ENCODE measurements at places on chromosomes 7 and 10.

DNA sequence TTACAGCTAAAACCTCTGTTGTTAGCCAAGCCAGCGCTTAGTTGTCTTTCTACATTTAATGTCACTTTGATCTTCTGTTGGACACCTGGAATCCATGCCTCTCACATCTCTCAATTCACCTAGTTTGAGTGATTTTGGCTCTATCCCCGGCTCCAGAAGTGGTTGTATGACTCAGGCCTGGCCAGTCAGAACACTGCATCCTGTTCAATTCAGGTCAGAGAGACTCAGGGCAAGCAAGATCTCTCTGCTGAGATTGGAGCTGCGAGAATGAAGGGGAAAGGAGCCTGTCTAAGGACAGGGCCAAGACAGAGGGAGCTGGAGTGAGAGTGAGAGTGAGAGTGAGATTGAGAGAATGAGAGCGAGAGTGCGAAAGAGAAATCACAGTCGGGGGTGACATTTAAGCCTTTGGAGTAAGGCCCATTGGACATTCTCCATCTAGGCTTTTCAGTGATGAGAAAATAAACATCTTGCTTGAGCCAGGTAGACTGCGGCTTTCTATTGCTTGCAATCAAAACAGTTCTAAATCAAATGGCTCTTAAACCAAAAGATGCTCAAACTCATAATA, 83.3 kb upstream of the DYNC1I1 start:
- no peak for DNase-seq

DNA sequence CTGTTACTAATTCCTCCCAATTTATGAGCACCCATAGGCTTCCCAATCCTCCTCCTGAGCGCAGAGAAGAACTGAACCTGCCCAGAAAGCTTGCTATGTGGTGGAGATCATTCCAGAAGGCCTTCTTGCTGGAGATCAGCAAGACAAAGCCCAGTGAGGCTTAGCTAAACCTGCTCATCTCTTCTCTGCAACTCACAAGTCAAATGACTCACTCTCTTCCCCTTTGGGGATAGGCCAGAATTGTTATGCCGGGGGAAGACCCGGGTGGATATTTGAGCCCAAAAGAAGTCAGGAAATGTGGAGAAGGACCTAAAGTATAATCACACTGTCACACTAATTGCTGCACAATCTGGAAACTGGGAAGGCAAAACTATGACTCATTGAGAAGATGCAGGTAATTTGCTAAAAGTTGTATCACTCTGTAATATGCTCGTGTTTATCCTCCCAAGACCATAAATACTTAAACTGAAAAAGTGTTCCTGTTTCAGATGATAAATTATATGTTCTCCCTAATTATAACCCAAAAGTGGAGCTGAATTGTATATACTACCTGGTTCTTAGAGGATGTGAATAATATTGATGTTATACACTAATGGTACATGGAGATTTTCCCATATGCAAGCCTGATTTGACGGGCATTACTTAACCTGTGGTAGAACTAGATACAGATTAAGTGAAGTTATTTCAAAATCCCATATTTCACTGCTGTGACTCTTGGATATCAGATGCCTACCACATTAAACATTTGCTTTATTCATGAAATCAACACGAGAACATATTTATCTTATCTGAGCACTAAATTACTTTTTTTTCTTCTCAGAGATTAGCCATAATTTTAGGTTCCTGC, 6.4 kb downstream of the NEBL start:
- no peak for DNase-seq

DNA sequence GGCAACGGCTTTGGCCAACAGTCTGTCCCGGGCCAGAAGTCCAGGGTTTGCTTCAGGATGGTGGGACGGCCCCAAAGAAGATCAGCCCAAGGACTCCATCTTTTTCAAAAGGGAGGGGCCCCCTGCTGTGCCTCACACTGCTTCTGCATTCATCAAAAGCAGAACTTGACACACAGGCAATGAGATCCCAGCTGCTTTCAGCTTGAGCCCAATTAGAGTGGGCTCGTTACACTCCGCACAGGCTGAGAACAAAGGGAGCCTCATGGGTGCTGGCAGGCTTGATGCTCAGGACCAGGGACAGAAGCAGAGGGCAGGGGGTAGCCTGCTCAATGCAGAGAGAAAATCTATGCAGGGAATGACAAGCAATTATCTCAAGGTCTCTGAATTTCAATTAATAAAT, 45.5 kb downstream of the VOPP1 start:
- DNase-seq = no peak

- no peak for DNase-seq
These were observed 71.5 kb upstream of the LRRC4 start for GRCh38 chr7:128102490-128103291.

DNA sequence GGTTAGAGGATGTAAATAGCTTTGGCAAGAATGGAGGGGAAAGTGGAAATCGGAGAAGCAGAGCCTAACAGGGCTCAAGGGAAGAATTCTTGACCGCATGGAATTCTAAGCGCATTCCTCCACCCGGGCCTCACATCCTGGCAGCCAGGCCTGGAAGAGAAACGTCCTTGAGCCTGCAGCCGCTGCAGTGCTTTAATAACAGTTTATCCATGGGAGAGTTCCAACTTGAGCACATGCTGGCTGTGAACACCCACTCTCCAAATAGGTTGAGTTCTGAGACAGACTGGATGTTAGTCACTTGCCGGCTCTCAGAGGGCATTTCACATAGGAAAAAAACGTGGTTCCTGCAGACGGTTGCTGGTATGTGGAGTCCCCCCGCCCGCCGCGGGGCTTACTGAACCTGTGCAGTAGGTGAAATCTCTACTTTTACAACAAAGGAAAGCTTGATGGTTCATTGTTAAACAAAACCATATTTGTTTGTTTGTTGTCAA, 61.4 kb upstream of the STEAP1B start:
- peak; percentile 96 for DNase-seq

- DNase-seq = no peak
These were observed 996.7 kb upstream of the CELF2 start for GRCh38 chr10:10020945-10021344.

- no peak for DNase-seq
These were observed 11.2 kb upstream of the GSTK1 start for GRCh38 chr7:143252006-143252405.

DNA sequence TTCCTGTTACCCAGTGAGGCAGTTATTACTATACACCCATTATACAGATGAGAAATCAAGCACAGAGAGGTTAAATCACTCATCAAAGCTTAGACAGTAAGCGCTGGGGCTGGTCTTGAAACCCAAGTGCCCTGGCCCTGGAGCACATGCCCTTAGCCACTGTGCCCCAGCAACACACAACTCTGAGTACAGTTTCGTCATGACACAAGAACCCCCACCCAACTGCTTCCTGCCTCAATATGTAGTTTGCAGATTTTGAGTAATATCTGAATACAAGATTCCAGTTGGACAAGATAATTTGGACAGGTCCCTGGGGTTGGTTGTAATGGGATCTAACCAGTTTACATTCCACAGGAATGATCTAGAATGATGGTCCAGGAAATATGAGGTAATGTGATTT, 62.8 kb downstream of the SH3PXD2A start:
- DNase-seq = no peak

- no peak for DNase-seq
These were observed 140.4 kb downstream of the PIP4K2A start for GRCh38 chr10:22573820-22574569.

GRCh38 chr7:29483219-29484104, 80.2 kb upstream of the PRR15 start:
- no peak for DNase-seq

DNA sequence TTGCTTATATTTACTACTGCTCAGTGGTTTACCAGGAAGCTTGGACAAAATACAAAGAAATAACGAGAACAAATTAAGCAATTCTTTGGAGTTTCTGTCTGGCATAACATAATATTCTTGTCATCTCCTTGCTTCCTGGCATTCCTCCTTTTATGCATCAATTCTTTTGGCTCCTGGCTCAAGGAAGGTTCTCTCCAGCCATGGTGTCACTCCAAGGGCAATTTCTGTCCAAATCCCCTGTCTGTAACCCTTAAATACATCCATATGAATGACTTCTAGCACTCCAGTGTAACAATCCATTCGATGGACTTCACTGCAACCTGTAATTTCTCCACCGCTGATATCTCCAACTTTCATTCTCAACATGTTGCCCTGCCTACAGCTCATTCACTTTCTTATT, 617.7 kb upstream of the ANKRD30A start:
- DNase-seq = peak; percentile 56

DNA sequence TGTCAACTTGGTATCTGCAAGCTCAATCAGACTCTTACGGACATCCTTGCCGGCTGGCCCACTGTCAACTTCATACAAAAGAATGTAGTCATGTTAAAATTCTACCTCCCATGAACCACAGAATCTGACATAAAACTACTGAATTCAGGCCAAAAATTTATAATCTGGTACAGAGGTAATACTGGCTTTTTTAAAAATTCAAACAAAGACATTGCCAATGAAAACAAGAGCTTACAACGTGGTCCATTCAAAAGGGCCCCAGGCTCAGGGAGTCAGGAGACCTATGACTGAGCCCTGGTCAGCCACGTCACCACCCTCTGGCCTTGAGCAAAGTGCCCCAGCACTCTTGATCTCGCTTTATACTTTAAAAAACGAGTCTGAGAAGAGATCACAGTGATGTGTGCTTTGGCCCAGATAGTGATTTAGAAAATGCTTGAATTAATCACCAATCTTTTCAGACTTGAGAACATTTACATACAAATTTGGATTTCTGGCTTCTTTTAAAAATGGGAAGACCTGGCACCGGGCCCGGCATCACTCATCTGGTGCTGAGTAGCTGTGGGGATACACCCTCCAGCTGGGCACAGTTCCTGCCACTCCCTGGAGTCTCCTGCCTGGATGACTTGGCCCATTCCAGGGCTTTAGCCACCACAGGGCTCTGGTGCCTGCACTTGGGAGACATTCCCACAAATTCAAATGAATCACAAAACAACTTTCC, 94.1 kb downstream of the PIP4K2A start:
- peak; percentile 67 for DNase-seq

DNA sequence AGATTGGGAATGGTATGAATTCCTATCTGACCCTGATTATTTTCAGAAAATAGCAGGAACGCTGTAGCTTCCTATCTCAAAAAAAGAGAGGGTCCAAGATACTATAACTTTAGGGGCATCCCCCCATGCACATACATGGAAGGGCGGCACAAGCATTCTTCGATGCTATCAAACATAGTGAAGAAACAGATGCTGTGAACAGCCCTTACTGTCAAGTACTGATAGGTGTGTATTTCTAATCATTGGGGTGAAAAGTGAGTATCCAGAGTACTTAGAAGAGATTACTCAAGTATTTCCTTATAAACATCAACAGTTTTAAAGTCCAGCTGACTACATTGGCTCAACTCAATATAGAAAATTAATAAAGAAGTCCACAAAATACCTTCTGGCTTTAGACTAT, 17.0 kb upstream of the NUP42 start:
- no peak for DNase-seq

GRCh38 chr7:41890631-41891274, 187.9 kb upstream of the INHBA start:
- DNase-seq = peak; percentile 58

DNA sequence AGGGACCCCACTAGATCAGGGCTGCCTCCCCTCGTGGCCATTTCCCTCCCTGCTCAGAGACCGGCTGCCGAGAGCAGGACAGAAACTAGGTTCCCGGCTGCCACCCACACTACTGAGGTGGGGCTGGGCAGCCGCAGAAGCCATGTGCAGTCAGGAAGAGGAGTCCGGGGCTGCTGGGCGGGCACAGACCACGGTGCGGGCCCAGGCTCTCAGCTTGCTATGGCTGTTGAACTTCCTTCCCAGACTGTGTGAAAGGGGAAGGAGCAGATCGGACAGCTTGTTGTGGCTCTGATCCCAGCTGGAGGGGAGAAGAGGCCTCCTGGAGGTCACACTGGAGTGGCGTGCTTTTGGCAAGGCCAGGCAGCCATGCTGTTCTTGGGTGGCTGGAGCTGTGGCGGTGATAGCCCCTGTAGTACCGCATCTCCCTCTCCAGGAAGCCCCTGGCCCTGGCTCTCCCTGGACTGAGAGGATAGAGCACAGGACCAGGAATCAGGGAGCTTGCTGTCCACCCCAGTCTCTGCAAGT, 56.8 kb downstream of the HK1 start:
- DNase-seq = peak; percentile 46

DNA sequence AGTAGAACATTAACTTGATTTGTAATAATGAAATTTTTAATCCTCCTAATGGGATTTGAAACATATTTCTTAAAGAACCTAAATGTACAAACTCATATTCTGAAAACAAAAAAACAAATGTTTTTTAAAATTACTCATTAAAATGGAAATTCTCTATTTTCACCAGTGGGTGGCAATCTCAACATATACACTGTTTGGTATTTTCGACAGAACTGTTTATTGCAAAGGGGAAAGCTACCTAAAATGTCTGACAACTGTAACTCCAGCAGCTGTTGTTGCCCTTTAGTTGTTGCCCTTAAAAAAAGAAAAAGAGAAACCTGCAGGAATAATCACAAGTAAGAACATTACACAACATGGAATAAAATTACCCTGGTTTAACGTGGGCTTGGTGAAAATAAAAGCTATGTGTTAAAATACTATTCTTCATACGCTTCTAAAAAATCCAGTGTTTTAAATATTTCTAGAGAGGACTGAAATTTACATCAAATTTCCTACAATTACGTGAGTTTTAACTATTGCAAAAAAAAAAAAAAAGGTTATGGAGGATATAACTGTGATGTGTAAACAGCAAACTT, 54.5 kb downstream of the COL1A2 start:
- DNase-seq = no peak

DNA sequence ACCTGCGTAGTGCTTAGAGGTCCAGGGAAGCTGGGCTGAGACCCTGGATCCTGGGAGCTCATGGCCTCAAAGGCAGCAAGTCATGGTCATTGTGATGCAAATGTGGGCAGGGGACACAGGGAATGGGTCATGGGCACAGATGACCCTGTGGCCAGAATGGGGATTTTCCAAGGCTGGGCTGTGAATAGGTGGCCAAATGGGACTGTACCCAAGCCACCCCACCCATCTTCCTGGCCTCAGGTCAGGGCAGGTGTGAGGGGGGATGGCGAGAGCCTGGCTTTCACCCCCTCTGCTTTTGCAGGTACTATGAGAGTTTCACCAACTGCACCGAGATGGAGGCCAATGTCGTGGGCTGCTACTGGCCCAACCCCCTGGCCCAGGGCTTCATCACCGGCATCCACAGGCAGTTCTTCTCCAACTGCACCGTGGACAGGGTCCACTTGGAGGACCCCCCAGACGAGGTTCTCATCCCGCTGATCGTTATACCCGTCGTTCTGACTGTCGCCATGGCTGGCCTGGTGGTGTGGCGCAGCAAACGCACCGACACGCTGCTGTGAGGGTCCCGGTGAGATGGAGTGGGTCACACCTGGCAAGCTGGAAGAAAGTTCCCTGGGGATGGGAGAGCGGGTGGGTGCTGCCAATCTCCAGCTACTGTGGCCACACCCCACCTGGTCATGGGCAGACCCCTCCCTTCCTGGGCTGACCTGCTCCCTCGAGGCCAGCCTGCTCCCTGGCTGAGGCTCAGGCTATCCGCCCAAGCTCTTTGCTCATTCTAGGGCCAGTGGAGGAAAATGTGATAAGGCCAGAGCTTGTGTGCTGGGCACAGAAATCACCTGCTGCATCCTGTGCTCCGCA, 25.5 kb downstream of the RAMP3 start:
- DNase-seq = no peak

- no peak for DNase-seq
These were observed 86.6 kb upstream of the AGBL3 start for GRCh38 chr7:134899729-134900128.

Data from right hindlimb (tissue), 1 donor.